Mesangial cell (primary cell): ENCODE measurements at places on chromosomes 12 and 14. TPM values are rescaled to one million over a fixed set of nuclear protein-coding genes. Genes with fewer than 3 reads are reported as not detected.

The BIN2 gene
- not detected in 2 replicates for total RNA-seq

The SYCP3 gene
- total RNA-seq = 0.13 TPM in 1 of 2 replicates, not detected in the other

The OR6C3 gene
- not detected in 2 replicates for total RNA-seq

The NPFF gene
- total RNA-seq = 1.5 TPM in 1 of 2 replicates, not detected in the other

The ANKRD33 gene
- not detected in 2 replicates for total RNA-seq

The SMAGP gene
- total RNA-seq = 24.0 and 25.9 TPM in 2 replicates

The PDE6H gene
- total RNA-seq = not detected in 2 replicates

The NGB gene
- total RNA-seq = not detected in 2 replicates

The INHBC gene
- total RNA-seq = not detected in 2 replicates

The DACT1 gene
- total RNA-seq = 7.0 and 9.1 TPM in 2 replicates

The ABCD4 gene
- 28.5 and 46.0 TPM in 2 replicates for total RNA-seq

The SYNDIG1L gene
- 0.25 TPM in 1 of 2 replicates, not detected in the other for total RNA-seq

The ESR2 gene
- total RNA-seq = 0.63 TPM in 1 of 2 replicates, not detected in the other

The HOXC5 gene
- total RNA-seq = 0.76 and 2.0 TPM in 2 replicates

The MFAP5 gene
- total RNA-seq = 0.89 and 1.5 TPM in 2 replicates

The PLD4 gene
- under 0.01 TPM in 1 of 2 replicates, not detected in the other for total RNA-seq

The E2F7 gene
- 2.0 and 10.9 TPM in 2 replicates for total RNA-seq

The OR6C65 gene
- total RNA-seq = not detected in 2 replicates

The GLIPR1L1 gene
- total RNA-seq = not detected in 2 replicates

The PLCZ1 gene
- total RNA-seq = not detected in 2 replicates

The FAM181A gene
- not detected in 2 replicates for total RNA-seq

The CD27 gene
- 0.51 TPM in 1 of 2 replicates, not detected in the other for total RNA-seq
